GM12864 (cell line): ENCODE measurements at places on chromosomes 3 and 15.

DNA sequence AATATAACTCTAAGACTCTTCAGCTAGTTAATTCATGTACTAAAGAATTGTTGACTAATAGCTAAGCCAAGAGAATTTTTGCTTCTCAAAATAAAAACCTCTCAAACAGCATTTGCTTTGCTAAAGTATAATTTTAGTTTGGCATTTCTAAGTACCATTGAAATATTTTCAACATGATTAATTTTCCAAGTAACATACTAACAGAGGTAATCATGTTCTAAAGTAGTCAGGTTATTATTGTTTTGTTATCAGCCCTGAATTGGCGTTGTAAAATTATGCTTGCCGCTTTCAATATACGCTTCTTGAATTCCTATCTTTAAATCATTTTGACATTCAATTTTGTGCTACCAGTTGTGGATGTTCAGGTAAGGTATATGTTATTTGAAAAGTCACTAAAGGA, 134.3 kb downstream of the CNTN6 start:
- no peak for DNase-seq

DNA sequence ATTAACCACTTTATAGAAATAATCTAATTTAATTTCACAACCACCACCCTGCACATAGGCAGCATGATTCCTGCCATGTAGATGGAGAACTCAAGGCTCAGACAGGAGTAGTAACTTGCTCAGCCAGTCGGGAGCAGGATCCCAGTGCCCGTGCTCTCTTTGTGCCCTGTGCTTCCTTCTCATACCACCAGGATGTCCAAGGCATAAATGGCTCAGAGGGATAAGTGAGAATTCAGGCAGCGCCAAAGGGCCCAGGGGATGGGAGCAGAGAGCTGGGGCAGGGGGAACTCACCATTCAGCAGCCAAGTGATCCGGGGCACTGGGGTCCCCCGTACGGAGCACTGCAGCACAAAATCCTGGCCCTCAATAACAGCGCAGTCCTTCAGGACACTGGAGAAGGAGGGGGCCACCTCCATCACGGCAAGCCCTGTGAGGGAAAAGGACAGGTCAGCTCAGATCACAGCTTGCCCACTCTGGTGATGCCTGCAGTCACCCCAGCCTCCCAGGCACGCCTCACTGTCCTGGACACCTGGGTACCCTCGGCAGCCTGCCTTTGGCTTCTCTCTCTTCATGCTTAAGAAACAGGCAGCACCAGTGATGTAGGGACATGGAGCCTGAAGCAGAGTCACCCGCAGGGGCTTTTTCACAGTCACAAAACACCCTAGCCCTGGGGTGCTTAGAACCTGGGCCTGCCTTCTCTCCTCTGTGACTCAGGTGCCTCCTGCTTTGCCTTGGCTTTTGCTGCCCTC, 141.0 kb upstream of the HACD2 start:
- DNase-seq = no peak

DNA sequence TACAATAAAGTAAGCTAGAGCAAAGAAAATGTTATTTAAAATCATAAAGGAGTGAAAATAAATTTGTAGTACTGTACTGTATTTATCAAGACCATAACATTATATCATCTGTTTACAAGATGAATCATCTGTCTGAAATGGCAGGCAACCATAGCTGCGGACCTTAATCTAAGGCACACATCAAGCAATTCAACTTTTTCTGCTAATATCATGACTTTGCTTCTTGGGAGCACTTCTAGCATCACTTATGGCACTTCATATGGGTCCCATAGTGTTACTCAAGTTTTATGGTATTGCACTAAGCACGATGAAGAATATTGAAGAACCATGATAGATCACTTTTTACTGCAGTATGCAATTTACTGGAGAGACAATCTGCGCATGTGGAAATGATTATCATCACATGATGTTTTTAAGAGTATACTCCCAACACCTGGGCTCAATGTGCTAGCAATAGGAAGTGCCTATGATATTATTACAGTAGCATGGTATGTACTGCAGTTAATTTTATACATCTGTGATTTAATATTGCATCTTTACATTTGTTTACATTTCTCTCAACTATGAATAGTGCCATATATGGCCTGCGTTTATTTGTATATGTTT, 137.7 kb upstream of the NECTIN3 start:
- DNase-seq = no peak

- no peak for DNase-seq
Observed at GRCh38 chr3:194139814-194140391, 4.0 kb downstream of the HES1 start.

DNA sequence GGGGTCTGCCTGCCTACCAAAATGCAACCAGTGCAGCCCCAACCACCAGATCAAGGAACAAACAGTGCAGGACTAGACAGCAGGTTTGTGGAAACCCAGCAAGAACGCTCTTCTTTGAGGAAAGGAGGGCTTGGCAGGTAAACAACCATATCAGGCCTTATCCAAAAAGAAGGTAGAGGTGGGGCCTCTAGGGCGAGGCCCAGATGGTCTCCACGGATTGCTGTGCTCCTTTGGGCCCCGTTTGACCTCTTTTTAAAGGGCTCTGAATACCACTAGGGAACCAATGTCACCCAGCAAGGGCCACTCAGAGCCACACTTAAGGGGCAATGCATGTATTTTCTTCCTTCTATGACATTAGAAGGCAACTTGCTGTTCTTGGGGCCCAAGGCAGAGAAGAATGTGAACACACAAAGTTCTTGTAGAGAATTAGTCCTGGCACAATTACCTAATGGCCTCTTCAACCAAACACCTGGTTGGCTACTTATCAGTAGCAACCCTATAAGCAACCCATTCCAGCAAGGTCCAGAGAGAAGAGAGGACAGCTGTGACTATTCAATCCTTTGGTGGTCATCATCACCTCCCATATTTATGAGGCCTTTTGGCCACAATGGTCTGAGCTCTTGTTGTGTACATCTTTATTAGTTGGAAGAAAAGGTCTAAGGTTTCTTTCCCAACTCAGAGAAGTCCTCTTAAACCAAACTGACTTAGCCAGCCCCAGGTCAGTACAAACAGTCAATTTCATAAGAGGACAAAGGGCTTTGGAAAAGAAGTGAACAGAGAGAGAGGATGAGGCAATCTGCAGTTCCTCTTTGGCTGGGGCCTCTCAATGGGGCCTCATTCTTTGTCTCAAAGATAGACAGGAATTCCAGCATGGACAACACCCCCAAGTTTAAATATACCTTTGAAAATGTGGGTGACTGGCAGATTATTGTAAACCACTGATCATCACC, 36.0 kb downstream of the FOXP1 start:
- DNase-seq = no peak

GRCh38 chr3:15283702-15284101, 48.7 kb downstream of the SH3BP5 start:
- no peak for DNase-seq

GRCh38 chr3:48739955-48740823, 23.2 kb upstream of the IP6K2 start:
- no peak for DNase-seq

- DNase-seq = no peak
Observed at GRCh38 chr15:29852201-29852600, 29.9 kb upstream of the TJP1 start.

DNA sequence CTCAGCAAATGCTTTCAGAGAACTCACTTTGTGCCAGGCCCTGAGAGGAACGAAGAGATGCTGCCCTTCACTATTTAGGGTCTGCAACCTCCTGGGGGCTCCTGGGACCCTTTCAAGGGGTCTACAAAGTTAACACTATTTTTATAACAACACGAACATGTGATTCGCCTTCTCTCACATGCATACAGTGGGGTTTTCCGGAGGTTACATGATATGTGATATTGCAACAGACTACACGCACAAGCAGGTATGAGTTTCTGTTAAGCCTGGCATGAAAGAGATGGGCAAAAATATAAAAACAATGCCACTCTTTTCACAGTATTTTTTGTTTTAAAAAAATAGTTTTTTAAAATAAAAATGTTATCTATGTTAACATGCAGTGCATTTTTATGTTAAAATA, 10.3 kb downstream of the STARD5 start:
- DNase-seq = no peak

- DNase-seq = no peak
Observed at GRCh38 chr15:77354063-77354462, 65.8 kb downstream of the PEAK1 start.

DNA sequence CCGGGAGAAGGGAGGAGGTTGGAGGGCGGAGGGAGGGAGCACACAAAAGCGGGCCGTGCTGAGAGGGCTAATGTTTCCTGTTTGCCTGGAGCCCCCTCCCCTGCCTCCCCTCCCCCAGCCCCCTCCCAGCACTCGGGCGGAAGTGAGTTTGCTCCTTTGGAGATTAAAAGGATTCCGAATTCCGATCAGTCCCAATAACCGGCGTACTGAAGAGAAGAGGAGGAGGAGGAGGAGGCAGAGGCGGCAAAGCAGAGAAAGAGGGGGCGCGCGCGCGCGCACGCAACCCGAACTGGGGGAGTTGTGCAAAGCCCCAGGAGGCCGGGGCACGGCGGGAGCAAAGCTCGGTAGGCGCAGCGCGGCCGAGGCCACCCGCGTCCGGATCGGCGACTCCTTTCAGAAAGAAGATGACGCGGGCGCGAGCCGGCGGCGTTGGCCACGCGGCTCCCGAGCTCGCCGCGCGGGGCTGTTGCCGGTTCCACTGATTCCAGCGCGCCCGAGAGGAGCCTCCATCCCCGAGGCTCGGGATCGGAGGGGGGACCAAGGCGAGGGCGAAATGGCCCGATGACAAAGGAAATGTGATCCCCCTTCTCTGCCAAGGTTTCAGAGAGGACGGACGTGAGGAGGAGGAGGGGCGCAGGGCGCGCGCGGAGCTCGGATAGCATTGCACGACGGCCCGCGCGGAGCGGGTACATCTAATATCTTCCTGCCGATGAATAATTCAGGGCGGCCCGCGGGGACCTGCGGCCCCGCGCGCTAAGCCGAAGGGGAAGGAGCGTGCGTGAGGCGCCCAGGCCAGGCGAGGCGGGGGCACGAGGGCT, 1.1 kb upstream of the TRIM71 start:
- no peak for DNase-seq

GRCh38 chr3:112460519-112461195, 38.6 kb downstream of the BTLA start:
- DNase-seq = peak; percentile 86

GRCh38 chr3:45910892-45911291, 24.5 kb downstream of the CCR9 start:
- no peak for DNase-seq

- no peak for DNase-seq
Observed at GRCh38 chr3:122295266-122296062, 29.6 kb upstream of the CSTA start.

- DNase-seq = no peak
Observed at GRCh38 chr3:102444101-102444500, 9.3 kb downstream of the ZPLD1 start.

DNA sequence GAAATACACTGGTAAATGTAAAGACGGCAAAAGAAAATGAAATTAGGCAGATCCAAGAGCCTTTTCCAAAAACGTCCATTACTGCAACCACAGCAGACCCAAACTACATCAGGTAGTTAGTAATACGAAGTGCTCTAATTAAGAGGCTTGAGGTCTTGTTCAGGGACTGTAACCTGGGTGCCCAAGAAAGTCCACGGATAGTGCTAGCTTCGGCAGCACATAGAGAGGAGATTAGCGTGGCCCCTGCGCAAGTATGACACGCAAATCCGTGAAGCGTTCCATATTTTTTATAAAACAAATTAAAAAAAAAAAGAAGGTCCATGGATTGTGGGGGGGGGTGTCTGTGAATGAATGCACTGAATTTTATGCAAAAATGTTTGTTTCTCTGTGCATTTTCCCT, 1.4 kb downstream of the COPB2 start:
- no peak for DNase-seq

GRCh38 chr3:146974001-146974400, 368.9 kb upstream of the PLSCR5 start:
- no peak for DNase-seq

- DNase-seq = no peak
Observed at GRCh38 chr15:62740141-62741004, 302.2 kb upstream of the TPM1 start.

DNA sequence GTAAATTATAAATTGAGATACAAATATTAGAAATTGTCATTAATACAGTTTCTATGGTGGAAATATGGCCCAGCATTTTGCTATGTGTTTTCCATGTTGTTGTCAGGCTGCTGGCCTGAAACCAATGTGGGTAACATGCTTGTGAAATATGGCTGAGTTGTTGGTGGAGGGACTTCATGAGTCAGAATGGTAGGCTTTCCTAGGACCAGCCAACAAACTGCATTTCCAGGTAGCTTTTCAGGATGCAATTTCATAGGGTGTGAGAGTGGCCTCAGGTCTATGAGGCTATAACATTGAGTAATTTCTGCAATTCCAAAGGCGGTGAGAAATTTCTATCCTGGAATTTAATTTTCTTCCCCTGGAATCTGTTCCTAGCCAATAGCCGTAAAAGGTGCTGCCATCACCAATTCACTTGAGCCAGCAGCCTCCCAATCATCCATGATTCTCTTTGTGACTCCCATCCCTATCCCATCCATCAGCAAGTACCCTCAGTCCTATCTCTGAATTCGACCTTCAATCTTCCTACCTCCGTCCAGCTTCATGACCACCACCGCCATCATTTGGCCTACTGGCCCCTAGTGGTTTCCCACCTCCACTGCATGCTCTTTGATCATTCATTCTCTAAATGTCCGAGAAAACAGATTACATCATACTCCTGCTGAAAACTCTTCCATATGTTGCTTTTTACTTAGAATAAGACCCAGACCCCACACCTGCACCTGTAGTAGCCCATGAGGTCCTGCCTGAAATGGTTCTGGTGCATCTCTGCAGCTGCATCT, 276.6 kb upstream of the CFAP20DC start:
- no peak for DNase-seq

GRCh38 chr3:72112435-72112834, 327.5 kb upstream of the PROK2 start:
- no peak for DNase-seq

GRCh38 chr3:184798120-184798519, 13.8 kb upstream of the VPS8 start:
- no peak for DNase-seq

- no peak for DNase-seq
Observed at GRCh38 chr3:133113927-133114597, 75.9 kb downstream of the TMEM108 start.

DNA sequence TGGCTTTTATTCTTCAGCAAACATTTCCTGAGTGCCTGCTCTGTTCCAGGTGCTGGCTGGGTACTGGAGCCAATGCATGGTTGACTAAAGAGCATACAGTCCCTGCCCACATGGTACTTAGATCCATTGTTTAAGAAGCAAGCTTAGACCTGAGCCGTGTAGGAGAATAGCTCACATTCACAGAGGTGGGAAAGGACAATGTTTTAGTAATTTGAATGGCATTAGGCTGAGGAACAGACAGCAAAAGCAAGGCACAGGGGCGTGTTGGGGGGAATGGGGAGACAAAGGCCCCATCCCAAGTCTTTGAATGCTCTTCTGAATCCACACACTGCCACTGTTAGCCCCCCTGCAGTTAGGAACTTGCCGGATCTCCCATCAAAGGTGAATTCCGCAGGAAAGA, 388.2 kb upstream of the RGMA start:
- DNase-seq = no peak

- DNase-seq = no peak
Observed at GRCh38 chr15:22810853-22811338, 24.5 kb downstream of the NIPA1 start.

- DNase-seq = no peak
Observed at GRCh38 chr15:25780479-25781255, 82.5 kb downstream of the ATP10A start.
